Suprapubic skin (tissue), 4 donors: ENCODE measurements at places on chromosomes 7 and 10. TPM values are rescaled to one million over a fixed set of nuclear protein-coding genes. Genes with fewer than 3 reads are reported as not detected.

Gene EIF5AL1
- 0.52 TPM for total RNA-seq

Gene VIPR2
- 0.59 TPM for total RNA-seq

Gene TMEM213
- 20.8 TPM for total RNA-seq

Gene WDR86
- total RNA-seq = 1.4 TPM

Gene HECW1
- 0.32 TPM for total RNA-seq

Gene NEBL
- total RNA-seq = 76.5 TPM

Gene PSMA2
- total RNA-seq = 29.9 TPM

Gene AEBP1
- total RNA-seq = 59.3 TPM

Gene SPDYE8
- total RNA-seq = not detected

Gene TYW1B
- 2.1 TPM for total RNA-seq

Gene FRMD4A
- total RNA-seq = 27.4 TPM

Gene LANCL2
- total RNA-seq = 13.6 TPM

Gene PIK3CG
- total RNA-seq = 2.1 TPM

Gene CNNM1
- 4.4 TPM for total RNA-seq

Gene DRGX
- 1.2 TPM for total RNA-seq

Gene MSS51
- total RNA-seq = 6.4 TPM

Gene NCF1
- not detected for total RNA-seq

Gene SLC39A12
- total RNA-seq = not detected

Gene GARIN1A
- 1.2 TPM for total RNA-seq

Gene MTERF1
- 10.3 TPM for total RNA-seq

Gene AGBL3
- total RNA-seq = 2.4 TPM

Gene ASB10
- not detected for total RNA-seq

Gene CCSER2
- 39.8 TPM for total RNA-seq

Gene COL13A1
- total RNA-seq = 3.4 TPM

Gene DPP6
- 10.1 TPM for total RNA-seq

Gene TUBAL3
- not detected for total RNA-seq

Gene HOXA9
- total RNA-seq = 44.3 TPM

Gene UTF1
- total RNA-seq = not detected

Gene INHBA
- 0.87 TPM for total RNA-seq

Gene CYP2E1
- 4.5 TPM for total RNA-seq

Gene PIK3AP1
- 5.6 TPM for total RNA-seq

Gene CPN1
- total RNA-seq = not detected

Gene FMC1
- 11.8 TPM for total RNA-seq

Gene ADCY1
- total RNA-seq = 0.15 TPM

Gene FAM25C
- total RNA-seq = 201 TPM

Gene BMPER
- 0.52 TPM for total RNA-seq

Gene CCDC71L
- total RNA-seq = 9.5 TPM

Gene PARD3
- total RNA-seq = 117 TPM

Gene FAM24B
- 5.5 TPM for total RNA-seq

Gene C10orf88
- 4.2 TPM for total RNA-seq

Gene FBXL13
- 0.73 TPM for total RNA-seq

Gene POLR2J2
- total RNA-seq = 1.7 TPM

Gene SERPINE1
- total RNA-seq = 22.9 TPM

Gene ADRB1
- 0.56 TPM for total RNA-seq

Gene TDRD1
- 0.17 TPM for total RNA-seq

Gene STK32C
- total RNA-seq = 5.0 TPM

Gene RBP3
- total RNA-seq = not detected

Gene TAS2R3
- total RNA-seq = 5.5 TPM

Gene MRC1
- 7.0 TPM for total RNA-seq

Gene NAT16
- not detected for total RNA-seq
